ENCODE measurements at places on chromosomes 3 and 15.

DNA sequence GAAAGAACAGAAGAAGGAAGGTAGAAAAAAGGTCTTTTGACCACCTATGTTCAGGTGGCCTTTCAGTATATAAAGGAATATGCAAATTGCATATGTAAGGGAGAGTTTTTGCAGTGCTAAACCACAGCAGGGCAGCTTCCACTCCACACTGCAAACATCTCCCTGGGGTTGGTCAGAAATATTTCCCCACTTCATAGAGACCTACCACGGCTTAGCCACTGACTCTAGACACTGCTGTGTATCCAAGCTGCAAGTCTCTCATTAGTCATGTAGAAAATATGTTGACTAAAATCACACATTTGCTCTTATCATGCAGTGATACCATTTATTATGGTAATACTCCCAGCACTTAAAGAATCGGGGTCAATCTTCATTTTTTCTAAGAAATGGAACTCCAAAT, 214.9 kb upstream of the NR2F2 start:
- no peak for DNase-seq

GRCh38 chr15:45364271-45364670, 14.1 kb downstream of the GATM start:
- no peak for DNase-seq

GRCh38 chr3:106423321-106424225, 554.8 kb upstream of the CBLB start:
- no peak for DNase-seq

- DNase-seq, result no peak
Measured at GRCh38 chr3:11155341-11156025, 1.2 kb downstream of the HRH1 start.

- no peak for DNase-seq
Measured at GRCh38 chr15:64099379-64099778, 3.6 kb downstream of the SNX1 start.

DNA sequence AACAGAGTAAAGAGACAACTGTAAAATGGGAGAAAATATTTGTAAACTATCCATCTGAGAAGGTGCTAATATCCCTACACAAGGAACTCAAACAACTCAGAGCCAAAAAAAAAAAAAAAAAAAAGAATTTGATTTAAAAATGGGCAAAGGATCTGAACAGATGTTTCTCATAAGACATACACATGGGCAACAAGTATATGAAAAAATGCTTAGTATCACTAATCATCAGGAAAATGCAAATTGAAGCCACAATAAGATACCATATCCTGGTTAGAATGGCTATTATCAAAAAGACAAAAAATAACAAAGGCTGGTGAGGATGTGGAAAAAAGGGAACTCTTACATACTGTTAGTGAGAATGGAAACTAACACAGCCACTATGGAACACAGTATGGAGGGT, 36.2 kb downstream of the TXNRD3 start:
- DNase-seq, result no peak

DNA sequence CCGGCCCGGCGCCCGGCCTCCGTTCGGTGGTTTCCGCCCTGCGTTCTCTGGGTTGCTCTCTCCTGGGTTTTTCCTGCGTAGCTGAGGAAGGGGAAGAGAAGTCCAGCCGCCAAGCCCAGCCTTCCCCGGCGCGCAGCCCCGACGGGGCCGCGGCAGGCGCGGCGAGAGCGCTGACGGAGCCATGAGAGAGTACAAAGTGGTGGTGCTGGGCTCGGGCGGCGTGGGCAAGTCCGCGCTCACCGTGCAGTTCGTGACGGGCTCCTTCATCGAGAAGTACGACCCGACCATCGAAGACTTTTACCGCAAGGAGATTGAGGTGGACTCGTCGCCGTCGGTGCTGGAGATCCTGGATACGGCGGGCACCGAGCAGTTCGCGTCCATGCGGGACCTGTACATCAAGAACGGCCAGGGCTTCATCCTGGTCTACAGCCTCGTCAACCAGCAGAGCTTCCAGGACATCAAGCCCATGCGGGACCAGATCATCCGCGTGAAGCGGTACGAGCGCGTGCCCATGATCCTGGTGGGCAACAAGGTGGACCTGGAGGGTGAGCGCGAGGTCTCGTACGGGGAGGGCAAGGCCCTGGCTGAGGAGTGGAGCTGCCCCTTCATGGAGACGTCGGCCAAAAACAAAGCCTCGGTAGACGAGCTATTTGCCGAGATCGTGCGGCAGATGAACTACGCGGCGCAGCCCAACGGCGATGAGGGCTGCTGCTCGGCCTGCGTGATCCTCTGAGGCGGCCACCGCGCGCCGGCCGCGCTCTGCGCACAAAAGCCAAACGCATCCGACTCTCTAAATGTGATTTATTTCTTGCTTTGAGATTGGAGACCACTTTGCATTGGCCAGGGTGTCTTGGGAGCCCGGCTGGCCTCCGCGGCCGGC, 727 bp downstream of the RAP2B start:
- no peak for DNase-seq

- no peak for DNase-seq
Measured at GRCh38 chr3:188077160-188077799, 76.7 kb upstream of the LPP start.

GRCh38 chr15:61053401-61053965, 175.6 kb downstream of the RORA start:
- DNase-seq, result no peak

DNA sequence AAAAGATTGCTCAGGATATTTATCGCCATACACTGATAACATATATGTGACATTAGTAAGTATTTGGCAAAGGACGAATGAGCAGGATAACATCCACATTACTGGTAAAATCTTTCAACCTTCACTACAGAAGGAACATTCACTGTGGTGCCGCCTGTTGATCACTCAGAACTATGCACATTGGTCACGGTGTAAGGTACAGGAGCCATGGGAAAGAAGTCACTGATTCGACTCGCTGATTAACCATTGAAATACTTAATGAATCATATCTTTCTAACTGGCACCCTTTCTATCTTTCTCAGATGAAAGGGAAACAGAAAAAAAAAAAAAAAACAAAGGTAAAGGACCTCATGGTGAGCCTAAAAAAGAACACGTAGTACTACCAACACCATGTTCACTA, 68.8 kb downstream of the TJP1 start:
- no peak for DNase-seq

- DNase-seq, result no peak
Measured at GRCh38 chr15:93223803-93224202, 134.8 kb upstream of the RGMA start.

- DNase-seq, result no peak
Measured at GRCh38 chr3:182948305-182948704, 32.0 kb downstream of the DCUN1D1 start.

- DNase-seq, result no peak
Measured at GRCh38 chr15:74917676-74918075, 11.0 kb upstream of the FAM219B start.

GRCh38 chr15:34318277-34319079, 19.1 kb downstream of the SLC12A6 start:
- DNase-seq, result no peak

- DNase-seq, result no peak
Measured at GRCh38 chr3:82509951-82510603, 748.6 kb upstream of the GBE1 start.

DNA sequence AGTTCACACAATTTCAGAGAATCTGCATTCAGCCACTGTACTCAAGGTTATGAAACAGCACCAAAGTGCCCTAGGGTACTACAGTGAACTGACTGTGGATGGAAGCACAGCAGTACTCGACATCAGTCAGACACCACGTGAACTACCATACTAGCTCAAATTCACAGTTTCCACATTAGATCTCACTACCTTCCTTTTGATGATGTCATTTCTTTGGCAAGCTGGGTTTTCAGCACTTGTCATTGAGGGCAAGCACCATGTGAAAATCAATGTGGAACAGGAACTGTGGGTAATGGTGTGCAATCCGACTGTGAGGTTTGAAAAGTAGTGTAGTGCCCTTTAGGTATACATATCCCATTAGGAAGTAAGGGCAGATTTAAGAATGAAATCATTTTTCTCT, 110.5 kb upstream of the BFSP2 start:
- no peak for DNase-seq

- no peak for DNase-seq
Measured at GRCh38 chr3:9864200-9864927, 15.7 kb downstream of the CIDEC start.

- no peak for DNase-seq
Measured at GRCh38 chr15:98776607-98777281, 128.4 kb downstream of the IGF1R start.

DNA sequence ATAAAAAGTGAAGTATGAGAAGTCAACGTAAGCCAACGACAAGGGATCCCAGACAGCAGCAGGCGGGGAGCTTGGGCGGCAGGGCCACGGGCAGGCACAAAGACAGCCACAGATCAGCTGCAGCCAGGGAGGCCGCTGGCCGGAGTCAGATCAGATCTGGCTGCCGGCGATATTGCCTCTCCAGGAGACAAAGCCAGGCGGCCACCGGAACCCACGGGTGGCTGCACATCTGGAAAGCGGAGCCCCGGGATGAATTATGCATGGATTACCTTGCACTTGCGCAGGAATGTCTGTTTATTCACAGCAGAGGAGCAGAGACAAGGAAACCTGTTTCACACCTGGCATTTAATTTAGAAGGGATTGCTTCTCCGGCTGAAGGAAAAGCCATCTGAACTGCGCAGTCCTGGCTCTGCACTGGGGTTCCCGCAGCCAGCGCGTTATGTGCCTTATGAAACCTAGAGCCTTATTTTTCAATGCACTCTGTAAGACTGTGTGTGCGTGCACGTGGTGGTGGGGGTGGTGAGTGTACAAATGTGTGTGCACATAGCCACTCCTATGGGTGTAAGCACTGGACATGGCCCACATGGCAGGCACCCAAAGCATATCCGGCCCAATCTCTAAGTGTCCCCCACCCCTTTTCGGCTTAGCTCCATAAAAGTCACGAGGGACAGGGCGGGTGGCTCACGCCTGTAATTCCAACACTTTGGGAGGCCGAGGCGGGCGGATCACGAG, 427.8 kb upstream of the MCTP2 start:
- no peak for DNase-seq

- no peak for DNase-seq
Measured at GRCh38 chr3:122766430-122766829, 27.2 kb downstream of the HSPBAP1 start.

- DNase-seq, result no peak
Measured at GRCh38 chr3:153090973-153091372, 71.1 kb upstream of the RAP2B start.

- DNase-seq, result no peak
Measured at GRCh38 chr3:184868477-184868876, 56.5 kb downstream of the VPS8 start.

GRCh38 chr3:166785876-166786275, 594.2 kb downstream of the ZBBX start:
- no peak for DNase-seq

DNA sequence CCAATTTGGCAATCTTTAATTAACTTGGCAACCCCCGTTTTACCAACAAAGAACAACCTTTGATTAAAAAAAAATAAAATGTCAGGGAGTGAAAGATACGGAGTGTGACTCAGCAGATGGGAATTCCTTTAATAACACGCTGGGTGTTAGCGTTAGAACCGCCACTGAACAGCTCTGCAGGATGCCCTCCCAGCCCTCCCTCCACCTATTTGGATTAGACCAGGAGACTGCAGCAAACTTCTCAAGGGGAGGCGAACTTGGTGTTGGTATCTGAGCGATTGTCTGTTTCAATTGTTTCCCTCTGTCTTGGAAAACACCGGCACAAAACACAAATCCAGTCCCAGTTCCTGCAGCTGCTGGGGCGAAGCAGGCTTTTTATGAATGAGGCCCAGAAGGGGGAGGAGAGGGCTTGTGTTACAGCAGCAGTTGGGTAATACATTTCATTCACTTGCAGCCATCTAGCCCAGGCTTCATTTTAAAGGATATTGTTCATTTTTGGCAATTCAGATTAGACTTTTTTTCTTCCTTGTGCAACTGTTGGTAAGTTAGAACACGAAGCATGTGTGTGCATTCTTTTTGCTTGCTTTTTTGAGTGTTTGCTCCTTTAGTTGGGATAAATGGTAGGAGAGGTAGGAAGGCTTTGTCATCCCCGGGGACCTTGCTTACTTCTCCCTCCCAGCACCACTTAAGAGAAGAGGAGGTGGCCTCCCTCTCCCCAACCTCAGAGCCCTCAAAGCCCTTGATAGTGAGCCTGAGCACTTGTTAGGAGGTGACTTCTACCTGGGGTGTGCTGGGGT, 152.3 kb downstream of the IGF1R start:
- DNase-seq, result no peak

DNA sequence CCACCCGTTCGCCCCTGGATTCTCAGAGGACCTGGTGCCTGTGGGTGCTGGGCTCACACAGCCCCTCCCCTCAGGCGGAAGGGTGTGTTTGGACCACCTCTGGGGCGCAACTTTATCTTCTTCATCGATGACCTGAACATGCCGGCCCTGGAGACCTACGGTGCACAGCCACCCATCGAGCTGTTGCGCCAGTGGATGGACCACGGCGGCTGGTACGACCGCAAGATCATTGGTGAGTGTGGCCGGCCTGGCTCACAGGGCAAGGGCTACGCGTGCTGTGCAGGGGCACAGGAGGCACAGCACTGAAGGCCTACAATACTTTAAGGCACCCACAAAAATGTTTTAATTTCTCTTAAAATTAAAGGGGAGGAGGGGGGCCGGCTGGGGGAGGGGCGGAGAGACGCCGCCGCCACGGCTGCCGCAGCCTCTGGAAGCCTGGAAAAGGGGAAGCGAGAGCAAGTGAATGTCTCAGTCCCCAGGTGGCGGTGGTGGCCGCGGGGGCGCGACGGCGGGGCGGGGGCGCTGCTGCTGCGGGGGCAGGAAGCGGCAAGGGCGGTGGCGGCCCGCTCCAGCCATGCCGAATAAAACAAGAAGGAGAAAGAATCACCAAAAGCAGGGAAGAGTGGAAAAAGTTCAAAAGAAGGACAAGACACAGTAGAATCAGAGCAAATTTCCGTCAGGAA, 56.8 kb downstream of the DNAH1 start:
- no peak for DNase-seq

- DNase-seq, result no peak
Measured at GRCh38 chr15:56454836-56455235, 10.1 kb downstream of the MNS1 start.

DNA sequence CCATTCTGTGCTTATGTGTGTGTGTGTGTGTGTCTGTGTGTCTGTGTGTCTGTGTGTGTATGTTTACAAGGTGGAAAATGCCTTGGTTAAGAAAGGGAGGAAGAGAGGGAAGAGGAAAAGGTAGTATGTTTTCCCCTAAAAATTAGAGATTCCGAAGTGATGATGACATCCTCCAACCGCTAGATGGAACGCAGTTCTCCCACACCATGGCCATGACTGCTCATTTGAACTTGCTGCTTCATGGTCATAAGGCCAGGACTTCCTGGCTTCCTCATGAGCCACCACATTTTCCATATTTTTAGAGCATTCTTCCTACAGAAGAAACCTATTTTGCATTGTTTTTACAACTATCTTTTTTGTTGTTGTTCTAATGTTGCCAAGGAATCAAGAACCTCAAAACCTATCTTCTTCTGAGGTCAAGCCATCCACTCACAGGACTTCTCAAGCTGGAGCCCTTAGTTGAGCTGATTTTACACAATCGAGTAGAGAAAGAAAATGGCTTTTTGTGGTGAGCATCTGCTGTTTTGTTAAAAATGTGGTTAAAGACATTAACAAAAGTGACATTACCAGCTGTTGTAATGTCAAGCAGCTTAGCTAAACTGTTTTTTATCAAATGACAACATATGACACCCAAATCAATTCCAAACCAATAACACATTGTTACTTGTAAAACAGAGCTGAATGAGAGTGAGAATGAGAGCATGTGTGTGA, 1091.0 kb downstream of the FHIT start:
- DNase-seq, result no peak

Data from stimulated activated CD8-positive, alpha-beta memory T cell treated with anti-CD3 and anti-CD28 coated beads, Interleukin-4, amount 100 ng/mL, for 1 hour (primary cell).